Renal pelvis (tissue), 12 donors: ENCODE measurements at places on chromosomes 1 and 21.

DNA sequence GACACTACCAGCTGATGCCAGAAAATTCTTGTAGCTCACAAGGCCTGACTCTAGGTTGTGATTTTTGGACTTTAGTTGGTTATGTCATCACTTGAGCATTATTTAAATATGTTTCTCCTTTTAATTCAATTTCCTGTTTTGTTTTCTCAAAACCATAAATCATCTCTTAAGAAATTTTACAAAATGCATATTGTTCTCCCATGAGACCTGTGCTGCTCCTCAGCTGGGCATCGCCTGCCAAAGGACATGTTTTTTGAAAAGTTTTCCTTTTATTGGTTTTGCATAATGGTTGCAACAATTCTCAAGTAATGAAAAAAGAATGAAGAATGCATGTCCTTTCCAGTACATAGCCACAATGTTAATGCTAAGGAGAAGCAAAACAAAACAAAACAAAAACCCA, 204.7 kb upstream of the LYPLAL1 start:
- DNase-seq, result no peak

DNA sequence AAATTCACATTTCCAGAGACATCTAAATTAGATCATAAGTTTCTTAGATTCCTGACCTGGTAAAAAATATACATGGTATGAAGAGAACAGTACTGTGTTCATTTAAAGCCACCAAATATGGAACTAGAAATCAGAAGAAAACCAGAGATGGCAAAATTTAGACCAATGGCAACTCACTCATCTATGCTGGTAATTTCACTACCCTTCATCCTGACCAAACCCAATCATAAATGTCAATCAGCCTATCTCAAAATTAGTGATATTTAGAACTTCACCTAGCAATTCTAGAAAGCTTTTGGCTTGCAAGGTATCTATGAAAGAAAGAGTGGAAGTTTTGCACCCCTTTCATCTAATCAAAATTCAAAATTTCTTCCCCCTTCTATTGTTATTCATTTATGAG, 107.7 kb downstream of the NIBAN1 start:
- no peak for DNase-seq

- DNase-seq, result no peak
These were observed 203.6 kb upstream of the CHODL start for GRCh38 chr21:18041012-18041411.

- DNase-seq, result no peak
These were observed 547.3 kb upstream of the BEND5 start for GRCh38 chr1:49323925-49324540.

GRCh38 chr1:64421377-64421776, 48.6 kb upstream of the CACHD1 start:
- no peak for DNase-seq

DNA sequence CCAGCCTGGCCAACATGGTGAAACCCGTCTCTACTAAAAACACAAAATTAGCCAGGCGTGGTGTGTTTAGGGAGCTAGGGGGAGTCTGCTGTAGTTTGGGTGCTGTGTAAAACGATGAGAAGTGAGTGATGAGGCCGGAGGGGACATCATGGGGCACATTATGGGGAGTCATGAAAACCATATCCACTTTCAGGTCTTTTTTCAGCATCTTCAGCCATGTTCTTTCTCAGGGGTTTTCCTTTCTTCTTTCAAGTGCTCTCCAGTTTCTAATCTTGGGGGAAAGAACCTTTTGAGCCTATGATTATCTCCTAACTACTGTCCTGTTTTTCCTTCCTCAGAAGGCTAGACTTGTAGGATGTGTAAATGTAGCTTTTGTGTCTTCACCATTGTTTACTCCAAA, 14.4 kb downstream of the KDM4A start:
- no peak for DNase-seq

- no peak for DNase-seq
These were observed 657.9 kb downstream of the AJAP1 start for GRCh38 chr1:5312293-5312674.

DNA sequence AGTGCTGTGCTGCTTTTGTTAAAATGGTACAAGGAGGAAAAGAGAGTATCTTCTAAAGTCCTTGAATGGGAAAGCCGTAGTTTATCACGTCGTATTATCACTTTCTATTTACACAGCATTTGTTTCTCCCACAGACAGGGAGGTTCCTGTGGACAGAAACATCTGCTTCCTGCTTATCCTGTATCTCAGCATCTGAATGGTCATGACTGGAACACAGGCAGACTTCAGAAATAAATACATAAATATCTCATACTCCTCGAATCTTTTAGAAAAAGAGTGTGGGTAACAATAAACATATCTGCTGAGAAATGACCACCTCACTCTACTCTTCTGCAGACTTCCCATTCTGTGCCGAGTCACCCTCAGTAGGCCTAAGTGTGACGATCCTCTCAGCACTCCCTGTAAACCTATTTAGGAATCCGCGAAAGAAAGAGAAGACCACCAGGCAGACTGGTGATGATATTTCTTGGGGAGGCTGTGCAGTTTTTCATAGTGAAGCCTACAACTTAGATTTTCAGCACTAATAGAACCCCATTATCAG, 393.5 kb downstream of the SMYD3 start:
- peak; percentile 17 for DNase-seq

GRCh38 chr1:226402739-226403165, 5.1 kb downstream of the PARP1 start:
- DNase-seq, result no peak

GRCh38 chr1:33634806-33635205, 162.4 kb downstream of the ZSCAN20 start:
- peak; percentile 36 for DNase-seq

- DNase-seq, result no peak
These were observed 27.7 kb downstream of the PCNT start for GRCh38 chr21:46351476-46352163.

GRCh38 chr1:205199931-205200299, 11.6 kb downstream of the DSTYK start:
- DNase-seq, result no peak

- no peak for DNase-seq
These were observed 4.1 kb downstream of the KRTAP13-4 start for GRCh38 chr21:30434033-30434631.

DNA sequence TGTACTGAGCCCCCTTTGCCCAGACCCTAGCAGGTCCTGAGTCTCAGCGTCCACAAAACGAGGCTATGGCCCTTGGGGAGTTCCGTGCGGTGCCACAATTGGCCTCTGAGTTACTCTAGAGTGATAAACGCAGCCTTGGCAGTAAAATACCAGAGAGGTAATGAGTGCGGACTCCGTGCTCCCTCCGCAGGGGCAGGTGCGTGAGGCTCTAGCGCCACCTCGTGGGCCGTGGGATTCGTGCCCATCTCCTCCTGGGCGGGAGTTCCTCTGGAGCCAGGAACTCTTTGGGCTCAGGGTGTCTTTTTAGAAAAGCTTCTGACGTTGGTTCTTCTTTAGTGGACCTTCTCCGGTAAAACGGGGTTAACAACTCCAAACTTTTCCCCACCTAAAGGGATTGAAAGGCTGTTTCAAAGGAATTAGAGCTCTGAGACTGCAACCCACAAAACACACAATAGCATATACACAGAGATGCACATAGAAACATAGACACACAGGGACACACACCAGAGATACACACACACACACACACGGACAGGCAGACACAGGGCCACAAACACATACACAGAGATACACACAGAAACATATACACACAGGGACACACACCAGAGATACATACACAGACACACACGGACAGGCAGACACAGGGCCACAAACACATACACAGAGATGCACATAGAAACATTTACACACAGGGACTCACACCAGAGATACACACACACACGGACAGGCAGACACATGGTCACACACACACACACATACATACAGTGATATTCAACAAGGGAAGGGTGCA, 99.4 kb downstream of the KCNJ15 start:
- peak; percentile 74 for DNase-seq

DNA sequence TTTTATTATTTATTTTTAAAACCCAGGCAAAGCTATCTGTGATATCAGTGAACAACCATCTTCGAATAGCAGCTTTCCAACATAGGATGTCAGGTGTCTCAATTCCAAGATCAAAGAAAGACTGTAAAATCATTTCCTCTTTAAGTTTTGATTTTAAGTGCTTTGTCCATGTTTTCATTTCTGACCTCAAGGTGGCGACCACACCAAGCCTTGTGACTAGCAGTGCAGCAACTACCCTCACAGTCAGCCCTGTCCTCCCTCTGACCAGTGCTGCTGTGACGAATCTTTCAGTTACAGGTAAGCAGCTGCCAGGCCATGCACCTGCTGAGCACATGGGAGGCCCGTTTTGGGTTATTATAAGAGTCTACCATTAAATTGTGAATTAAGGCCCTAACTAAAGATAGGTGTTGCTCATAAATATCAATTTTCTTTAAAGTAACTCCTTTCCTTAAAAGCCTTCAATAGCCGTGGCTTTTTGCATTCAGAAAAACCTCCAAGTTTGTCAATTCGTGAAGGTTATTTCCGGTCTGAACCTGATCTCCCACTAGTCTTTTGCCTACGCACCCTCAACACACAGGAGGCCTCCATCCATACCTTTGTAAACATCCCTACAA, 117.0 kb downstream of the CD247 start:
- peak; percentile 29 for DNase-seq

DNA sequence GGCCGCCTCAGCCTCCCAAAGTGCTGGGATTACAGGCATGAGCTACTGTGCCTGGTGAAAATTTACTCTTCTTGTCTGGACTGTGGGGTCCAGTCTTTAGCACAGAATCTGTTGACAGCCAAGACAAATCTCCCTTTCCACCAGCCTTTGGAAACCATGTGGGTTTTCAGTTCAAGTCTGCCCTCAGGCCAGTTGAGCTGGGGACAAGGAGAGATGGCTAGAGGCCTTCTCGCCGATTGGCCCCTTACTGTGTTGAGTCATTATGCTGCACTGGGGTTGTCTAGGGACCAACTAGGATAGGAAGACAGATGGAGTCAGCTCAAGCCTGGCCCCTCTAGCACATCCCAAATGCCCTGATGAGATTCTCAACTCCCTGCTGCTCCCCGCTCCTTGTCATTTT, 8.6 kb upstream of the NKAIN1 start:
- DNase-seq, result no peak

- DNase-seq, result peak; percentile 29
These were observed 69.6 kb downstream of the SDCCAG8 start for GRCh38 chr1:243325305-243325890.

- DNase-seq, result no peak
These were observed 64.1 kb downstream of the PLEKHA6 start for GRCh38 chr1:204295671-204296070.

DNA sequence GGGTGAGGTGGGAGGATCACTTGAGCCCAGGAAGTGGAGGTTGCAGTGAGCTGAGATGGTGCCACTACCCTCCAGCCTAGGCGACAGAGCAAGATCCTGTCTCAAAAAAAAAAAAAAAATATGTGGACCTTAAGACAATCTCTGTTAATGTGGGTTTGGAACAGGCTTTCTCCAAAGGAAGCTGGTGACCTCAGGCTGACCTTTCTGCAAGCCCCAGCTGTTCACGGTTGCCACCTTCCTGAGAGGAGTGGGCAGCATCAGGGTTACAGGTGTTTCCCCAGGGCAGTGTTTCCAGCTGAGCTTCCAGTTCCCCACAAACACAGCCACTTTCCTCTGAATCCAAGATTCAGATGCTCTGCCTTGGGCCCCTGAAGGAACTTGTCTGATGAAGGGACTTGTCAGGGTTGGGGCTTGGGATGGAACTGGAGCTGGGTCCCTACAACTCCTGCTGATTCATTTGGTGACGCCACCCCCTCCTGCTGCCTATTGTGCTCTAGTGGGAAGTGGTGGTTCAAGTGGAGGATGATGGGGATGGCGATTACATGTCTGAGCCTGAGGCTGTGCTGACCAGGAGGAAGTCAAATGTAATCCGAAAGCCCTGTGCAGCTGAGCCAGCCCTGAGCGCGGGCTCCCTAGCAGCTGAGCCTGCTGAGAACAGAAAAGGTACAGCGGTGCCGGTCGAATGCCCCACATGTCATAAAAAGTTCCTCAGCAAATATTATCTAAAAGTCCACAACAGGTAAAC, 1.9 kb downstream of the ZBTB48 start:
- DNase-seq, result no peak

GRCh38 chr1:199046618-199047017, 407.8 kb downstream of the PTPRC start:
- no peak for DNase-seq

DNA sequence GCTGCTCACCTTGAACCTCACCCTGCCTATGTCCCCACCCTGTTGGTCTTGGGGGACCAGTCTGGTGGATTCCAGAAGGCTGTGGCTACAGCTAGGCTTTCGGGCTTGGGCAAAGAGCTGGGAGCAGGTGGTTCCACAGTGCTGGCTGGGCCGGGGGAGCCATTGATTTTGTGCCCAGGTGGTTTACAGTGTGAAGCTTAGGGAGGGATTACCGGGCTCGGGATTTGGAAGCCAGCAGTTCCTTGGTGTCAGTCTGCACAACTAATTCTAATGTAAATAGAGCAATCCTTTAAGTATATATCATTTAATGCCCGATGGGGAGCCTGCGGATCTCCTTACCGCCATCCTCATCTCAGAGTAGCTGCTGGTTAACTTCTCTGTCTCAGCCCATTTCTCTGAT, 38.2 kb downstream of the PRDM16 start:
- DNase-seq, result no peak

DNA sequence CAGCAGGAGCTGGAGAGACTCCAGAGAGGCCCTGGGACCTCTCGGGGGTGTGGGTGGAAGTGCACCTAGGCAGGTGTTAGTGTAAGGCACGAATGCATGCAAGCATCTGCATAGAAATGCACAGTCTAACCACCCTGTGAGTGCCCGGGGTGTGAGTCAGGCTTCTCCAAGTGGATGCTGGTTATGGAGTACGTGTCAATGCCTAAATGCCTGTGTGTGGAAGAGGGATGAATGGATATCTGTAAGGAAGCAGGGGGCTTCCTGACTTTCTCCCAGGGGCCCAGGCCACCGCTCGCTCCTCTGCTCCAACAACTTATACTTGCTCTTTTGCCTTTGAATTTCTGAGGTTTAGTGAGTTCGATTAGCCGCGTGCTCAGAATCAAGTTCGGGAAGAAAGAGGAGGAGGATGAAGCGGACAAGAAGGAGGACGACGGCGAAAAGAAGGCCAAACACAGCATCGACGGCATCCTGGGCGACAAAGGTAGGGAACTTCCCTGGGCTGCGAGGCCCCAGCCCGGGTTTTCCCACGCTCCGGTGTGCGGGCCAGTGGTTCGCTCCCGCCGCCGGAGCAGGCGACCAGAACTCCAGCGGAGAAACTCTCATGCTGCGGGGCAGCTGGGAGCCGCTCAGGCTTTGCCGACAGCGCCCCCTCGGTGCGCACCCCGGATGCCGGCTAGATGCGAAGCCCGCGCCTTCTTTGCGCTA, 5.4 kb downstream of the PAX7 start:
- no peak for DNase-seq

DNA sequence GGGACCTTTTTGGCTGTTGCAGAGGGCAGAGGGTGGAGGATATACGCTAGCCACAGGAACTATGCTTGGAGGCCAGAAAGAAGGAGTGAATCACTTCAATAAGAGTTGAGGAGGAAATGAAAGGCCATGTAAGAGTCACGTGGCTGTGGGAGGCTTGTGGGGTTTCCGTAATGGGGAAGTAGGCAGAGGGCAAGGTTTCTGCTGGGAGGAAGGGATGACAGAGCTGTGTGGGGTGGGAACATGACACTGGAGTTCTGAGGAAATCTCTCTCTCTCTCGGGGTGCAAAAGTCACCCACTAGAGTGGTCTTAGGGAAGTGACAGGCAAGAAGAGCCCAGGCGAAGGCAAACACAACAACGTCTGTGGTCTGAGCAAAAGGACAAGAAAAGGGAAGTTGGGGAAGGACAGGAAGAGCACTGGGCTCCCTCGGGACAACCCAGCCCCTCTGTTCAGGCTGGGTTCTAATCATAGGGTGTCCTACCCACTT, 3.9 kb upstream of the CD1C start:
- DNase-seq, result peak; percentile 4

- no peak for DNase-seq
These were observed 2.9 kb downstream of the PTPRF start for GRCh38 chr1:43533584-43533983.

GRCh38 chr1:181076852-181077251, 11.6 kb upstream of the IER5 start:
- DNase-seq, result no peak
